ENCODE measurements at places on chromosomes 2 and 18.
A peak's percentile ranks its signal among the peaks of the same experiment; 100 is the strongest.

- no peak for DNase-seq
Observed at GRCh38 chr2:176589825-176590440, 320.7 kb downstream of the MTX2 start.

GRCh38 chr2:119114266-119114665, 44.3 kb downstream of the C1QL2 start:
- DNase-seq = no peak

- DNase-seq = no peak
Observed at GRCh38 chr2:230416061-230416721, at the start of gene SP100. SP100 (plus strand) TSS chr2:230416201; CDS start chr2:230416297, 96 bp downstream.

- no peak for DNase-seq
Observed at GRCh38 chr18:49738721-49739120, 74.6 kb downstream of the ACAA2 start.

DNA sequence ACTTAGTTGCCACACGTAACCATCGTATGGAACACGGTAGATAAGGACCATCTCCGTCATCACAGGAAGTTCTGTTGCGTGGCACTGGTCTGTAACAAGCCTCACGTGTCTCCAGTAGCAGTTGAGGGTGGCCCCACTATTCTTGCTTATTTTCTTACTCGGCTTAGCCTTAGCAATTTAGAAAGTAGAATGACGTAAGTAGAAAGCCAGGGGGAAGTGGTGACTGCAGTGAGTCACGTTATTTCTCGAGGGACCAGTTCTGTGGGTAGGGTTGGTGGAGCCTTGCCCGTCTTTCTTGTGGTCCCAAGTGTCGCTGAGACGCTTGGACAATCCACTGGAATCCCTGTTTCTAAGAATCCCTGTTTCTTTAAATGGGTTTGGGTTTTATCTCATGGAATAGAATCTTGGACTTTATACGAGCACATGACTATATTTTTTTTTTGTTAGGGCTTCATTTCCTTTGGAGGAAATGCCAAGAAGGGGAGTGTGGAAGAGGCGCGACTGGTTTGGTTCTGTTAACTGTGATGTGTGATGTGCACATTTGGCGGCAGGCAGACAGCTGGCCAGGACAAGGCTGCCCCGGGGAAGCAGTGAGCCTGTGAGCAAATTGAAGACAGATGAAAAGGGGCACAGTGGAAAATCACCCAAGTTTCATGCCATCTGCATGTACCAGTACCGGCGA, 96.2 kb downstream of the CABLES1 start:
- peak; percentile 76 for DNase-seq

DNA sequence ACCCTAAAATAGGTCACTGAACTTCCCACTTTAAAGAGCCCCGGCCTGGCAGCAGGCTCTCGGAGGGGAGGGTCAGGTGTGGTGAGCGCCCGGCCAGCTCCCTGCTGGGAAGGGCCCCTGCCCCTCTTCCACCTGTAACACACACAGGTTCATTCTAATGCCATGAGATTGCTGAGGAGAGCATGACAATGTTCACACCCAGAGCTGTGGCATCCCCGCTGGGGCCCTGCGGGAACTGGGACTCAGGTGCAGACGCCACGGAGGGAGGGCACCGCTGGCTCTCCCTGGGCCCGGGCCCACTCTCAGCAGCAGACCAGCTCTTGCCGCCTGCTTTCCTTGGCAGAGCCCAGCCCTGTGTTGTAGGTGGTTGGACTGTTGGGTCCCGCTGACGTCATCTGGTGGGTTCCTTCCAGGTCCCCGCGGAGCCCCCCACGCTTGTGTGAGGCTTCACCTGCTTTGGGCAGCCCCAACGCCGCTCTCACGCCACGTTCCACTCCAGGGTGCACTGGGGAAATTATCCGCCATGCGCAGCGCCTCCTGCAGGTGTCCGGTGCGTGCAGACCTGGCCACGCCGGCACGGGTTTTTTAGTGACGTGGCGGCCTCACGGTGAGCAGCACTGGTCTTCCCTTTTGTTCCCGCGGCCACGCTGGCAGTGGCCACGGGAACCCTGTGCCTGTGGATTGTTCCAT, 50.4 kb upstream of the KCNG2 start:
- DNase-seq = no peak

All from HS-27A (cell line).